ENCODE measurements at places on chromosomes 1 and 21.

DNA sequence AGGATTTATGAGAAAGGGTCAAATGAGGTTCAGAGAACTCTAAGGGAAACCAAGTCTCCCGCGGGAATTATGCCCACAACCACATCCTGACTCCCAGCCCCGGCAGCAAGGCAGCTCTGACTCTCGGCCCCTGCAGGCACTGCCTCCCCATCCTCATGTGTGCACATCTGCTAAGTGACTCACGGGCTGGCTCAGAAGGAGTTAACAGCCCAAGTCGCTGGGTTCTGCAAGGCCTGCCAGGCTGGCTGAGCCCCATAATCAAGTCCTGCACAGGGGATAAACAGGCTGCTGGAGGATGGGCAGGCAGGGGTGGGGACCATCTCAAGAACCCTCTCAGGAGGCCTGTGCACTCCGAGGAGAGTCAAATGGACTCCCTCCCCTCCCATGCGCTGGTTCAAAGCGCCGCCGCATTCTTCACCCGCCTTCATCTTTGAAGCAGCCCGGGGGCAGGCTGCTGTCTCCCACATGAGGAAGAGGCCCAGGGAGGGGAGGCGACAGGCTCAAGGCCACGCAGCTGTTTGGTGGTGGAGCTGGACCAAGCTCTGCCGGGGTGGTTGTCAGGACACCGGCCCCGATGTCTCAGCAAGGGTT lies 344.3 kb downstream of the MATN1 start:
- DNase-seq: no peak

GRCh38 chr1:117596023-117596720 lies 9.7 kb upstream of the TENT5C start:
- DNase-seq: no peak

DNA sequence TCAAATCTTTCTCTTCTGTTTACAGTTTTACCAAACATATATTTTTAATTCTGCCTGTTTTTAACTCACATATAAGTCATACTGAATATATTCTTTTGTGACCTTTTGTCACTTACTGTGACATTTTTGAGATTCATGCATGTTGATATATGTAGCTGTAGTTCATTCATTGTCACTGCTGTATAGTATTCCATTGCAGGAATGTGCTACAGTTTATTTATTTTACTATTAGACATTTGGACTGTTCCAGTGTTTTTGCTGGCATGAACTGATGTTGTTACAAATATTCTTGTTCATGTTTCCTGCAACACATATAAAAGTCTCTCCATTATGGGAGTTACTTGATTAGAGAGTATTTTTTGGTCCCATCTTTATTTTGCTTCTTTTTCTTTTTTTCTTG lies 174.9 kb downstream of the DHRS3 start:
- DNase-seq: no peak

DNA sequence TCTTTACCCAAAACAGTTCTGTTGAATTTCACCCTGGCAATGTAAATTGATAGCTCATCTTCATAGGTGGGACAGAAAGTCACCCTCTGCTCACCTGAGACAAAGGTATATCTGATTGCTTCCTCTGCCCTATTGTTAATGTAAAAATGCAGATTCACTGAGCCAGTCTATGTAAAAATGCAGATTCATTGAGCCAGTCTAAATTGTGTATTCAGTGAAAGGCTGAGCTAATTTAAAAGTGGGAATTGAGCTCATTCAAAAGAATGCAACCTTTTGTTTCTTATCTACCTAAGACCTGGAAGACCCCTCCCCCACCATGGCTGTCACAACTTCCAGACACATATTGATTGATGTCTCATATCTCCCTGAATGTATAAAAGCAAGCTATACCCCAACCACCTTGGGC lies 4.8 kb upstream of the MYSM1 start:
- no peak for DNase-seq

DNA sequence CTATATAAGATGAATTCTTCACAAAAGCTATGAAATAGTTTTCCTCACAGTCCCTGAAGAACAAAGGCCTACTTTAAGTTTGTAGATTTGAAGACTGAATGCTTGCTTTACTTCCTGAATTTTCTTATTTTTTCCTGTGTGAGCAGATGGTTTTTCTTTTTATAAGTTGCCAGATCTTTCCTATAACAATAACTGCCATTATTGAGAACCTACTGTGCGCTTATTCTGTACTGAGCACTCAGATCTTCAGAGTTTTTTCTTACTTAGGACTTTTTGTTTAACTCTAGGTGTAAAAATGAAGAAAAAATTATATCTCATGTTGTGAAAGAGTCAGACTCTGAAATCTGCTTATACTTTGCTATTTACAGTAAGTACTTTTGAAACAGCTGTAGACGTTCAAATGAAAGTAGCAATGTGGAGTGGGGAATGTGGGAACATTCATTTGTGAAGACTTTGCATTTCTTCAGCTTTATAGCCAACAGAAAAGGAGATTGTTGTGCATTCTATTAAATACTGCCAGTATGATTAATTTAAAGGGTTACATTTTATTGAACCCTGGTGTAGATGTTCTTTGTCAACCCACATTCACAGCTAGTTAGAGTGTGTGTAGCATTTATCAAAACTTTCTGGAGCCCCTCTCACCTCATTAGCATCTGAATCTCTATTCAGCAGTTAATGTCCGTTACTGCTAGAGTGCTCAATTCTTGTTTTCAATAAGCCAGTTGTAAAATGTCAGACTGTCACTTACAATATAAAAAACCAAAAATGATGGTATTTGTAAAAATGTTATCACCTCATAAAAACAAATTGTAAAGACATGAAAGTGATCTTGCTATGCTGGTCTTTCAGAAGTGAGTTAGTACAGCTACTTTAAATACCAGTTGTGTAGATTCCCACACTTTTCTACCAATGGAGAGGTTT lies 29.0 kb downstream of the NFIA start:
- DNase-seq: no peak

DNA sequence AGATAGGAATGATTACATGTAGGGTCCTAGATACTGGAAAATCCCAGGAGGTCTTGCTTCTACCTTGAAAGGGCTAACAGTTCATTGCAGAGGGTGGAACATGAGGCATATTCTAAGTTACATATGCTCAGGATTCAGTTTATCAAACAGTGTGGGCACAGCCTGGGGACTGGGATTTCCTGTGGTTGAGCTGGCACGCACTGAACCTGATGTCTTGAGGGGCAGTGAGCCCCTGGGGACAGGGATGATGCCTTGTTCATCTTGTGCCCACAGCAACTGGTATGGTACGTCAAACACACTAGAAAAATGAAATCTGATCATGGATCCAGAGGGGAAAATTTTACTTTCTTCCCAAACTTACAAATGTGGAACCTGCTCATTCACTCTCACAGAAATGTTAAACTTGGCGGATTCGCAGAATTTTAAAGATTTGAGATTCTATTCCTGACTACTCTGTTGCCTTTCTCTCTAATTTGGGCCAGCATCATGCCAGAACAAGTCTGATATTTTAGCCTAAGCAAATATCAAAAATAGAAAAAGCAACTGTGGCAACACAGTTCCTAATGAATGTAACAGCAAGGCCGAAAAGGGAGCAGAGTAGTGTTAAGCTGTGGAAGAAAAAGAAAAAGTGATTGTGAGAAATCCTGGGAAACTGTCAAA lies 68.2 kb upstream of the COL24A1 start:
- DNase-seq: no peak

- DNase-seq: no peak
Observed at GRCh38 chr1:60458111-60458510, 384.5 kb upstream of the C1orf87 start.

- no peak for DNase-seq
Observed at GRCh38 chr1:236239092-236239585, 42.6 kb downstream of the ERO1B start.

All from naive thymus-derived CD8-positive, alpha-beta T cell (primary cell).